ENCODE measurements at places on chromosomes 3 and 15. TPM values are rescaled to one million over a fixed set of nuclear protein-coding genes. Genes with fewer than 3 reads are reported as not detected.

RPL39L gene
- polyA plus RNA-seq = 17.7 TPM

DOCK3 gene
- 1.6 TPM for polyA plus RNA-seq

PLA2G4B gene
- polyA plus RNA-seq = 16.4 TPM

GATM gene
- polyA plus RNA-seq = 21.7 TPM

CNTN3 gene
- 23.8 TPM for polyA plus RNA-seq

RETNLB gene
- not detected for polyA plus RNA-seq

SI gene
- polyA plus RNA-seq = not detected

- DNase-seq = no peak
Observed at GRCh38 chr3:174083706-174084105, 686.2 kb downstream of the NLGN1 start.

- no peak for DNase-seq
Observed at GRCh38 chr3:198071602-198072287, 111.7 kb downstream of the LMLN start.

GRCh38 chr15:63870043-63870394, 36.3 kb upstream of the HERC1 start:
- no peak for DNase-seq

DNA sequence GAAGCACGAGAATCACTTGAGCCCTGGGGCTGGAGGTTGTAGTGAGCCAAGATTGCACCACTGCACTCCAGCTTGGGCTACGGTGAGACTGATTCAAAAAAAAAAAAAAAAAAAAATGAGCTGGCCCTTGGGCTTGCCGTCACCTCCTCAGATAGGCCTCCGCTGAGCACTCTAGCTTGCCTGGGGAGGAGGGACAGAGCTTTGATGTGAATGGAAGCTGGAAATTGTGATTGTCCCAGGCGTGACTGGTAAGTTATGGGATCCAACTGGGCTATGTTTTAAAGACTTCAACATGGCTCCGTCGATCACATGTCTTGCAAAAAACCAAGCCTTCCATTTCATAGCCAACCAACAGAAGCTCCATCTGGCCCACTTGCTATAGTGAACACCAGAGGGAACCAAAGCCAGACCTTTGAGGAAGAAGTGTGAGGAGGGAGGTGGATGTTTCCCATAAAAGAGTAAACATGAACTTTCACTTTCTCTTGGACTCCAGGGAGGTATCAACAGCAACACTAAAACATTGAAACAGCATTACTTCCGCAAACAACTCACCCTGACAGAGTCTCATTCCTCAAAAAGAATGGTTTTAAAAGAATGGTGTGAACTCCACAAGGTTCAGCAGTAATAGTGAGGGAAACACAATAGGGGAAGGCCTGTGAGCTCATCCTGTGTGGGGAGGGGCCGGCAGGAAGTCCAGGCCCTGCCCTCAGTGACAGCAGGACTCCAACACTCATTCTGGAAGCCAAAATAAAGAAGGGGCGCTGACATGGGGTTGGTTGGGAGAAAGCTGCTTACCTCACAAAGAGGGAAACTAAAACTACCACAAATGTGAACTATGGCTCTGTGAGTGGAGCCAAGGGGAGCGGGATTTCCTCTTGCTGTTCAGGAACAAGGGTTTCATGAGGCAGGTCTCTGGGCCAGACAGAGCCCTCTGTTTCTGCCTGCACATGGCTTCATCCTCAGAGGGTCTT, 59.2 kb upstream of the IL12A start:
- DNase-seq = peak; percentile 8

DNA sequence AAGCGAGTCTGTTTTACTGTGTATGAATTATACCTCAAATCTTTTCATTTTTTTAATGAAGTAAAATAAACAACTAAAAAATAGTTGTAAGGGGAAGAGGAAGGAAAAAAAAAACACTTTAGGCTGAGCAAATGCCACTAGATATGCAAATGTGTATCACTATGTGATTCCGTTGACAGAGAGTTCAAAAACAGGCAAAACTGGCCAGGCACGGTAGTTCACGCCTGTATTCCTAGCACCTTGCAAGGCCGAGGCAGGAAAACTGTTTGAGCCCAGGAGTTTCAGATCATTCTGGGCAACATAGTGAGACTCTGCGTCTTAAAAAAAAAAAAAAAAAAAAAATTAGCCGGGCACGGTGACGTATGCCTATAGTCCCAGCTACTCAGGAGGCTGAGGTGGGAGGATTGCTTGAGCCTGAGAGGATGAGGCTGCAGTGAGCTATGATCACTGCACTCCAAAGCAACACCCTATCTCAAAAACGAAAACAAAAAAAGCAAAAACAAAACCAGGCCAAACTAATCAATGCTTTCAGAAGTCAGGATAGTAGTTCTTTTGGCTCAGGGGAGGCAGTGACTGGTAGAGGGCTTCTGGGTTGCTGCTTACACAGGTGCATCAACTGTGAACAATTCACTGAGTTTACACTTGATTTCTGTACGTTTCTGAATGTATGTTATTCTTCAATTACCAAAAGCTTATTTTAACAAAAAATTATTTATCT, 7.4 kb downstream of the PRC1 start:
- no peak for DNase-seq

DNA sequence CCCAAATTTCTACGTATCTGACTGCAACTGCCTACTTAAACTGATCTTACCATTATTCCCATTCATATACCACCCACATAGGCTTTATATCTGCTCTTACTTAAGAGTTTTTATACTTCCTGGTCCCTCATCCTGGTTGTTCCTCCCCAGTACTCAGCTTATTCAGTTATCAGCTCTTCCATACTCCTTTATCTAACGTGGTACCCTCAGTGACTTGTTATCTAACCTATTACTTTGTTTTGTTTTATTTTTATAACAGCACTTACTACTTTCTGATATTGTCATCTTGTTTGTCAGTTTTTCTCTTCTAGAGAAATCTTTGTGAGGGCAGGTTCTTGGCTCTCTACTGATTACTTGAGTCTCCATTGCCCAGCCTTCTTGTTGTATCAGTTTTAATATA, 100.6 kb downstream of the ZNF609 start:
- DNase-seq = no peak

- no peak for DNase-seq
Observed at GRCh38 chr15:67185051-67185450, 69.4 kb downstream of the AAGAB start.

DNA sequence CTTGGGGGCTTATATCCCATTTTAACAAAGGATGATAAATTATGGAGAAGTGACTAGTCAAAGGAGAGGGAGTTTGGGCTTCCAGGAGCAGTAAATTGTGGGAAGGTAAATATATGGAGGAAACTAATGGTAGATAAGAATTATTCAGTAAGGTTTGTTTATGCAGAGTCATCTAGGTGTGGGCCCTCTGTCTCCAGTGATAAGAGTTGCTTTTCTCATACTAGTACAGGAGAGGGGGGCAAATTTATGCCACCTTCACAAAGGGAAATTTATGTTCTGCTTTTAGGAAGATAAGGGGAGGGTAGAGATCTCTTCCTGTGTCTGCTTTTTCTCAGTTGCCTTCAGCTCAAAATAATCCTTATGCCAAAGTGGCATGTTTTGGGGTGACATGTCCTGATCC, 383.7 kb upstream of the PPP2R3A start:
- DNase-seq = no peak

- no peak for DNase-seq
Observed at GRCh38 chr3:36132214-36132613, 248.1 kb upstream of the STAC start.

DNA sequence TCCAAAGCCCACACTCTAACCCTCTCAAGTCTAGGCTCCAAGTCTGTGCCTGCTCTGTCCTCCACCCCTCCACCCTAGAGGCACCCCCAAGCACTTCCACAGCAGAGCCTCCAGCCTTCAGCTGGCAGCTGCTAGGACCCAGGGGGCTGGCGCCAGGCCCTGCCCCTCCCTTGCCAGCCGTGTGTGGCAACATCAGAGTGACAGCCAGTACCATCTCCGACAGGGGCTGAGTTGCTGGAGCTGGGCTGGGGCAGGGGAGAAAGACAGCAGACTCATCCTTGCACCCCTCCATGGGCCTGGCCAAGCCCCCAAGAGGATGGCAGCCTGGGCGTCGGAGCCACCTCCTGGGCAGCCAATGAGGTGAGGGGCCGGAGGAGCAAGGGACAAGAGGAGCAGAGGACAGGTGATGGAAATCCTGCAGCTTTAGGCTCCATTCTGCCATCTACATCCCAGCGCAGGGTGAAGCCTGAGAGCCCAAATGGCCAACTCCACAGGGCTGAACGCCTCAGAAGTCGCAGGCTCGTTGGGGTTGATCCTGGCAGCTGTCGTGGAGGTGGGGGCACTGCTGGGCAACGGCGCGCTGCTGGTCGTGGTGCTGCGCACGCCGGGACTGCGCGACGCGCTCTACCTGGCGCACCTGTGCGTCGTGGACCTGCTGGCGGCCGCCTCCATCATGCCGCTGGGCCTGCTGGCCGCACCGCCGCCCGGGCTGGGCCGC, at the start of gene GPR62:
Gene GPR62, plus strand, starts transcription at position 207 of the 718 bp plus-strand sequence. Its CDS starts 272 bp downstream, at position 479.
- no peak for DNase-seq

DNA sequence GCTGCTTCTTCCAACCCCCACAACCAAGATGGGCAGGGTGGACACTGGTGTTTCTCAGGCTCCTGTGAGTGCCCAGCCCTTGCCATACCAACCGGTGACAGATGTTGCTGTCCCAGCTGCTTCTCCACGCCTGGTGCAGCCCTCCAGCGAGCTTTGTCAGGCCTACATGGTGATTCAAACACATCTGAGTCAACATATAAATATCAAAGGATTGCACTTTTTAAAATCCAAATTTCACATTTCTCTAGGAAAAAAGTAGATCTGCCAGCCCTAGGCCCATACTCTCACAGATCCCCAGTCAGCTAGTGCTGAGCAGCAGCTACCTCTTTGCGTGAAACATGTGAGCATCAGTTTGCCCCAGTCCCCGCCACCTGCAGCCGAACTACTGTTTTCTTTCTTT, 52.7 kb downstream of the RPN1 start:
- DNase-seq = no peak

Data from right lung (tissue), 10 donors.